Left renal cortex interstitium (tissue), 4 donors: ENCODE measurements at places on chromosomes 16 and 17.

GRCh38 chr16:58518083-58518979 lies 3.0 kb downstream of the SETD6 start:
- DNase-seq = no peak

- DNase-seq = peak; percentile 87
Observed at GRCh38 chr16:84144859-84145639, at the start of the genes DNAAF1 and HSDL1. DNAAF1 (plus strand) TSS chr16:84145308; CDS start chr16:84145441, 133 bp downstream. HSDL1 (minus strand) TSS chr16:84145177; CDS start chr16:84131321, 13,856 bp downstream.

DNA sequence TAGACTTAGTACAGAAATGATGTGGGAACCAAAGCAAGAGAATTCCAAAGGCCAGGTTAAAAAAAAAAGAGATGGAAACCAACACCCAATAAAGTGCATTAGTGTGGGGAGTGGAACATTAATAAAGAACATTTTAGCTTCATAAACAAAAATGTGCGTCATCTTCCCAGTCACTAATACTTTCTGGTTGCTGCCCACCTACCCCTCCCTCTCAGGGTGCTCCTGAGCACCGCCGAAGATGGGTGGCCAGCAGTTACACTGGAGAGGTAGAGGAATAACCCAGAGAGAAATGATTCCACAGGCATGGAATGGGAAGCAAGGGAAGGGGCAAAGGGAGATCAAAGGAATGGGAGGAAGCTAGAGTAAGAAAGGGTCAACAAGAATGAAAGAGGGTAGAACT lies 6.0 kb upstream of the CHD3 start:
- DNase-seq = no peak

- no peak for DNase-seq
Observed at GRCh38 chr17:20315311-20315710, 152.0 kb downstream of the LGALS9B start.

DNA sequence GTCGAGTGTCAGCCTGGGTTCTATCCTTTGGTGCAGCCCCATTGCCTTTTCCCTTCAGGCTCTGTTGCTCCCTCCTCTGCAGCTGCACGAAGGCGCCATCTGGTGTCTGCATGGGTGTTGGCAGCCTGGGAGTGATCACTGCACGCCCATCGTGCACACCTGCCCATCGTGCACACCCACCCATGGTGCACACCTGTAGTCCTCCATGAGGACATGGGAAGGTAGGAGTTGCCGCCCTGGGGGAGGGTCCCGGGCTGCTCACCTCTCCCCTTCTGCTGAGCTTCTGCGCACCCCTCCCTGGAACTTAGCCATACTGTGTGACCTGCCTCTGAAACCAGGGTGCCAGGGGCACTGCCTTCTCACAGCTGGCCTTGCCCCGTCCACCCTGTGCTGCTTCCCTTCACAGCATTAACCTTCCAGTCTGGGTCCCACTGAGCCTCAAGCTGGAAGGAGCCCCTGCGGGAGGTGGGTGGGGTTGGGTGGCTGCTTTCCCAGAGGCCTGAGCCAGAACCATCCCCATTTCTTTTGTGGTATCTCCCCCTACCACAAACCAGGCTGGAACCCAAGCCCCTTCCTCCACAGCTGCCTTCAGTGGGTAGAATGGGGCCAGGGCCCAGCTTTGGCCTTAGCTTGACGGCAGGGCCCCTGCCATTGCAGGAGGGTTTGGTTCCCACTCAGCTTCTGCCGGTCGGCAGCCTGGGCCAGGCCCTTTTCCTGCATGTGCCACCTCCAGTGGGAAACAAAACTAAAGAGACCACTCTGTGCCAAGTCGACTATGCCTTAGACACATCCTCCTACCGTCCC lies 2.9 kb downstream of the CTRL start:
- peak; percentile 44 for DNase-seq

DNA sequence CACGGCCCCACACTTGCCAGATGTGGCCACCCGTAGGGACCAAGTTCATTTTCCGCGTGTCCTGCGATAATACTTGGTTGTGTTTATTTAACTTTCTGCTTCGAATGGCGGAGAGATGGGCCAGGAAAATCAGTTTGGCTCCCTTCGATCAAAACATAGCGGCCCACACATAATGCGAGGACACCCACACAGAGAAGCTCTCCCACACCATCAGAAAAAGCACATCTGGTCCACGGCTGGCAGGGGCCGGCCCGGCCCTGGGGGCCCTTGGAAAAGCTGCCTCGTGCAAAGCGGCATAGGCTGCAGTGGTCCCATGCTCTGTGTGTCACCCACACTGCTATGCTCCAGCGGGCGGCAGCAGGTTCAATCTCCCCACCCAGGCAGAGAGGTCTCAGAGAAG lies 46.9 kb downstream of the ZNF423 start:
- DNase-seq = no peak

GRCh38 chr16:31267332-31268032 lies 7.7 kb downstream of the ITGAM start:
- DNase-seq = no peak

DNA sequence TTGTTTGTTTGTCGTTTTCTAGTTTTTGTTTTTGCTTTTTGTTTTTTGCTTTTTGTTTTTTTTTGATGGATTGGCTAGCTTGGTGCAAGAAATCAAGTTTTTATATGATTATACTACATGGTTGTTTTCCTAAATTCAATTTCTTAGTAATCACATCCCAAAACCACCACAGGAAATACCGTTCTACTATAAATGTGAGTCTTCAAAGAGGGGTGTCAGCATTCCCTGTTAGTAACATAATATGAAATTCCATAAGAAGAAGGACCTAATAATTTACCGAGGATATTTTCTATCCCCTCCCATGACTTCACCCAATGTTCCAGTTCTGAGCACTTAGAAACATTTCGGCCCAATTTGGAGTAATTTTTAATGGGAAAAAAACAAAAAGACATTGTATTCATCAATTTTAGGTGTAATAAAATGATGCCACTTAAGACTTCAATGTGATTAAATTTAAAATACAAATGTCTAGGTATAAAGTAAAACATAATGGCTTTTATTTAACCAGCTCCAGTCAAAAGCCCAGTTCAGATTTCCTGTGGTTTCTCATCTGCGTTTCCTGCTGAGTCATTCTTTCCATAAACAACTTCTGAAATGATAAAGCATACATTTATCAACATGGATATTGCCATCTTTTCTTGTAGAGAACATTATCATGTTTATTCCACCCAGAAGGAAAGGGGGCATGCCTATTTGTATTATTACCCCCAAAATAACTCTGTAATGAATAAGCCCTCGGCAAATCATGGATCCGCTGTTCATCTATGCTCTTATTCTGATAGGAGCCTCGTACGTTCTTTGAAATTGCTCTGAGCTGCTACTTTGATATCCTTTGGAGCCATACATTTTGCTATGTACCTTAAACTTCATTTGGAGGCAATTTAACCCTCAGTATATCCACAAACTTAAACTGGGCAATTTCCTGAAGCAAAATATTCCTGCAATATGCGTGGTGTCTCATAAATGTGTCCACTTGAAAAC lies 28.1 kb downstream of the HSBP1 start:
- no peak for DNase-seq
